GM03348 (cell line): ENCODE measurements at places on chromosomes 3 and 15.

- no peak for DNase-seq
Observed at GRCh38 chr3:161177991-161178390, 43.1 kb upstream of the NMD3 start.

- no peak for DNase-seq
Observed at GRCh38 chr3:100073049-100073713, 41.1 kb downstream of the FILIP1L start.

DNA sequence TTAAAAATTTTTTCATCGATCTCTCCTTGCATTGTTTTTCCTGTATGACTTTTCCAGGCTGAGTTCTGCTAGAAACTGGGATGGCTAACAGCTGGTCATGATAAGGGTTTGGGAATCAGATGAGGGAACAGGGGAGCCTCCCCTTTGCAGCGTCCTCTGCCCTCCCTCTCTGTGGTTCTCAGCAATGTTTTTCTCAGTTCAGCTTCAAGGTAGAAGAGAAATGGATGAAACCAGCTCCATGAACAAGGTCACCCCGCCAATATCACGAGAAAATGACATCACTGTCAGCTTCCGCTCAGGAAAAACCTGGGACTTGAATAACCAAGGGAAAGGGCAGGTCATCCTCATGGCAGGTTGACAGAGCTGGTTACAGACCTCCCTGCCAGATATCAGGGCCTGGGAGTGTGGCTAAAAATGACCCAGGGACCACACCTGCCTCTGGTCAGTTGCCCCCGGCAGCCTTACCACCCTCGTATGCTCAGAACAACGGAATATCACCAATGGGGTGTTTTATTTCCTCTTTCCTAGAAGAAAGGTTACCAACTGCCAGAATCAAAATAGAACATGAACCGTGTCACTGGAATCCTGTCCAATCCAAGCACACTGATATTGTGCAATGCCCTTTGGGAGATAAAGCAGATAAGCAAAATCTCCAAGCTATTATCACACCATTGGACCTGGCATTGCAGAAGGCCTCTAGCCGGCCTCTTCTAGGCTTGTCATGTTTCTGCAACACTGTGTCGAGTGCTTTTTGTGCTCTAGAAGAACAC is 26.1 kb downstream of the LSM3 start:
- DNase-seq = peak; percentile 29

DNA sequence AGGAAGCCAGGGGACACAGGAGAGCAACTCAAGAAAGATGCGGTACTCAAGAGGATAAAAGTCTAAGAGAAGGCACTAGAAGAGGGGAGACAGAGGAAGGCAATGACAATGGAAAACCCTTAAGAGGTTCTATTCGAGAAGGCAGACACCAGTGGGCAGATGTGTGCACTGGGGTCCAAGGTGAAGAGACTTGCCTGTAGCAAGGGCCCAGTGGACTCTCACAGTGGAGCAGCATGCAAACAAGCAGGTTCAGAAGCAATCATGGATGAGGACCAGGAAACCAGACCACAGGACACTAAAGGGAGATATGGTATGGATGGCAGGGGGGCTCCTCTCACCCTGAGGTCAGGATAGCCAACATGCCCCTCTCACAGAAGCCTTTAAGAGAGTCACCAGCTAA is 2.7 kb downstream of the ADCY5 start:
- no peak for DNase-seq

- DNase-seq = no peak
Observed at GRCh38 chr3:59876533-59877062, 826.8 kb upstream of the CFAP20DC start.

DNA sequence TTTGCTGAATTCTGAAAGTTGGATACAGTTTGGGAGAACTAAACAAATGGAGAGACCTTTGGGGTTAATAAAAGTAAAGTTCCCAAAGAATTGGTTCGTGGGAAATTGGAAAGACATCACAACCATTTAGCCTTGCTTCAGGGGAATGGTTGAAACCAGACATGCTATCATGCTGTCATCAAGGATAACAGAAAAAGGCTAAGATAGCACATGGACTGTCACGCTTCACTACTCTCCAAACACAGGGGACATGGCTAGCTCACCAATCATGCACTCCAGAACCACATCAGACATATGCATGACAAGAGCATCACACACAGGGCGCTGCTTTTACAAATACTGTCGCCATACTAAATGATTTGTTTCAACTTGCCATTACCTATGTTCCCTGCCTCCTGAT is 671.7 kb upstream of the ROBO1 start:
- DNase-seq = no peak

DNA sequence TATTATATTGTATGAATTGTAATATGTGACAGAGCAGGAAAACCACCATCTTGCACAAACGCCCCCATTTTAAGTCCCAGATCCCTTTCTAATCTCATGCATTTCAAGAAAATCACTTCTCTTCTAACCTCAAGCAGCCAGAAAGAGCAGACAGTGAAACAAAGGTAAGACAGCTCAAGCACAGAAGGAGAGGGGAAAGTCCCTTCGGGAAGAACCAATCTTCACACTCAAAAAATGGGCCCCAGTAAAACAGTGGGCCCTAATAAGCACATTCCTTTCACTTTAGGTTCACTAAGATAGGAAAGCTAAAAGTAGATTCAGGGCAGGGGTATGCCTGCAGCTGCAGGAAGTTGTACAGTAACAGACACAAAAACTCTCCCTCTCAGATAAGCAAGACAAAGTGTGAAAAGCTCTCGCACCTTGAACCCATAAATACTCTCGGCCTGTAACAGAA is 1268.7 kb downstream of the SI start:
- no peak for DNase-seq
